Calu3 (cell line): ENCODE measurements at places on chromosomes 11 and 22.

DNA sequence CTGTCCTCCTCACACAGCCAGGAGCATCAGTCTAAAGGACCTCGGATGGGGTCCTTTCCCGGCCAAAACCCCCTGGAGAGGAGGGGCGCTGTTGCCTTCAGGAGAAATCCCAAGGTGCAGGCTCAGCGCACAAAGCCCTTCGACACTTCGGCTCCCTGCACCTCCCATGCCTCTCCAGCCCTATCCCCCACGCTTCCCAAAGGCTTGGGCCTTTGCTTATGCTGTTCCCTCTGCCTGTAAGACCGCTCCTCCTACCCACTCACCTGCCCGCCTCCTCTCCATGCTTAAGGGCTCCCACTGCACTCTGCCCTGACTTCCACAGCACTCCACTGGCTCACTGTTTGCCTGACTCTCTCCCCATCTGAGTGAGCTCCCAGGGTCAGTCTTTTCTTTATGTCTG, 13.5 kb downstream of the SLC15A3 start:
- H3K4me3 ChIP-seq, result no peak overlapping the region
- no peak overlapping the region for H3K27ac ChIP-seq
- peaks cover 12% of the 10 kb centered on the region for H3K4me1 ChIP-seq
- no peak for DNase-seq
- H3K36me3 ChIP-seq, result peaks cover 17% of the 10 kb centered on the region
- no peaks in the 10 kb centered on the region for H3K27me3 ChIP-seq

DNA sequence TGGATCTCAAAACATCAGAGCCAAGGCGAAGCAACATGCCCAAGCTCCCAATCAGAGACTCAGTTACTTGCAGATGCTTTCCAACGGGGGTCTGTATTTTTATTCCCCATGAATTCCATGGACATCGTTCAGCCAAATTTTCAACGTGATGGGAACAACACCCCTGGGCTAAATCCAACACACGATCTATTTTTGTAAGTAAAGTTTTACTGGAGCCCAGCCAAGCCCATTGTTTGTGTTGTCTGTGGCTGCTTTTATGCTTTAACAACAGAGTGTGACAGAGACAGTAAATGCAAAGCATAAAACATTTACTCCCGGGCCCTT, 33.7 kb downstream of the SLC5A1 start:
- DNase-seq, result no peak
- H3K4me3 ChIP-seq, result no peak overlapping the region
- peaks cover 3% of the 10 kb centered on the region for H3K36me3 ChIP-seq
- peaks cover 14% of the 10 kb centered on the region for H3K27me3 ChIP-seq
- H3K27ac ChIP-seq, result no peak overlapping the region

DNA sequence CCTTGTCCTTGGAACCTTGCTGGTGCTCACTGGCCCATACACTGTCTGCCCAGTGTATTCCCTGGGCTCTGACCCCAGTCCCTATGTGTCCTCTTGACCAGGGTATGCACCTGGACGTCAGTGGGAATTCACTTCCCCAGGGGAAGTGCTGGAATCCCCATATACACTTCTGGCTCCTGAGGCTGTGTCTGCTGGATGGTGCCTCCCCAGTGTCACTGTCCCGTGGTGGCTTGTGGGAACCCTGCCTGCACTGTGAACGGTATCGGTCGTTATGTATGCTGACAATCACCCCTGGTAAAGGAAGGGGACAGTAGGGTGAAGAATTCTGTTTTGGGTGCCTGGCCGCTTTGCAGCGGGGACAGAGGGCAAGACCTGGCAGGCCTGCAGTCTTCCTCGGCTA, 95.9 kb downstream of the RRM1 start:
- H3K4me1 ChIP-seq, result no peaks in the 10 kb centered on the region
- no peak overlapping the region for H3K4me3 ChIP-seq
- peaks cover 12% of the 10 kb centered on the region for H3K36me3 ChIP-seq
- H3K27ac ChIP-seq, result no peak overlapping the region

DNA sequence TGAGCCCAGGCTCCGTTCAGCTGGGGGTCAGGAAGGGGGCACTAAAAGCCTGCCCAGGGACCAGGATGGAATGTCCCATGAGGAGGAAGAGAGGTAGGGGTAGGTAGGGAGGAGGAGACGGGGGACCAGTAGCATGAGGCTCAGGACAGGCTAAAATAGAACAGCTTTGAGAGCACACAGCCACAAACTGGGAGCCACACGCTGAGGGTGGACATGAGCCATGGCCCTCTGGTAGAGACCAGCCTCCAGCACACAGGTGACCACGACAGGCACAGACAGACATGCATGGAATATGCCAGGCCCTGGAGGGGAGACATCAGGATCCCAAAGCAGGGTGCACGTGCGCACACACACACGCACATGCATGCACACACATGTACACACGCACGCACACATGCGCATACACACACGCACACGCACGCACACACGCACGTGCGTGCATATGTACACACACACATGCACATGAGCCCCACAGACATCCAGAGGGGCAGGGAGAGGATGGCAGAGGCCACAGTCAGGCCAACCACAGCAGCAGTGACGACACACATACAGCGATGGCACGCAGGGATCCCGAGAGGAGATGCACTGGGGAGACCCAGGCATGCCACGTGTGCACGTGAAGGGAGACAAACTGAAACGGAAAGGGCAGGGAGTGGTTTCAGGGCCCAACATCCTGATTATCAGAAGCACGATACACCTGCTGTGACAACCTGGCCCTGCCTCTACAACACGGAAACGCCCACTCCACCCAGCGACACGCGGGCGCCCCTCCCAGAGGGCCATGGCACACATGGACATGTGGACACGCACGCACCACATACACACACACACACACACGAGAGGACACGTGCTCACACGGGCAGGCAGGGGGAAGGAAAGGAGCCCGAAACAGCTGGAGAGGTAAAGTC, 25.7 kb downstream of the LRRC10B start:
- peaks cover 8% of the 10 kb centered on the region for H3K36me3 ChIP-seq
- no peak overlapping the region for H3K27ac ChIP-seq
- H3K4me3 ChIP-seq, result no peak overlapping the region
- DNase-seq, result no peak
- peaks cover 13% of the 10 kb centered on the region for H3K4me1 ChIP-seq
- peaks cover 53% of the 10 kb centered on the region for H3K27me3 ChIP-seq

DNA sequence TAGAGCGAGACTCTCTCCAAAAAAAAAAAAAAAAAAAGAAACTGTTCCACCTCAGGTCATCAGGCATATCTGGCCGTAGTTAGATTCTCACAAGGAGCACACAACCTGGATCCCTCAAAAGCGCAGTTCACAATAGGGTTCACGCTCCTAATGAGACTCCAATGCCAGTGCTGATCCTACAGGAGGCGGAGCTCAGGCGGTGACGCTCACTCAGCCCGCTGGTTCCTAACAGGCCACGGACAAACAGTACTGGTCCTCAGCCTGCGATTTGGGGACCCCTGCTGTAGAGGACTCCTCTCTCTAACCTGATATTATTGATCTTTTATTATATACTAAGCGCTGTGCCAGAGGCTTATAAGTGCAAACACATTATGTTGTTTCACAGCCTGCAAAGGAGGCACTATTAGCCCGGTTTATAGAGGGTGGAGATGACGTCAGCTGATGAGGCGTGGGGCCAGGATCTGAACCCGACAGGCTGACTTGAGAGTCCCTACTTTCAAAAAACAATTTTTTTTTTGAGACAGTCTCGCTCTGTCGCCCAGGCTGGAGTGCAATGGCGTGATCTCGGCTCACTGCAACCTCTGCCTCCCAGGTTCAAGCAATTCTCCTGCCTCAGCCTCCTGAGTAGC, 4.9 kb upstream of the MAFF start:
- H3K27me3 ChIP-seq, result no peaks in the 10 kb centered on the region
- peaks cover 12% of the 10 kb centered on the region for H3K36me3 ChIP-seq
- no peak overlapping the region for H3K27ac ChIP-seq
- H3K4me3 ChIP-seq, result no peak overlapping the region
- DNase-seq, result no peak

GRCh38 chr22:37647928-37648327, 8.5 kb downstream of the SH3BP1 start:
- H3K27me3 ChIP-seq, result no peaks in the 10 kb centered on the region
- no peaks in the 10 kb centered on the region for H3K4me1 ChIP-seq
- peaks cover 26% of the 10 kb centered on the region for H3K36me3 ChIP-seq
- no peak overlapping the region for H3K27ac ChIP-seq

GRCh38 chr22:37254867-37255233, 10.8 kb upstream of the RAC2 start:
- no peak for DNase-seq
- no peaks in the 10 kb centered on the region for H3K27me3 ChIP-seq
- no peak overlapping the region for H3K27ac ChIP-seq
- no peaks in the 10 kb centered on the region for H3K36me3 ChIP-seq

GRCh38 chr11:74443071-74443864, 24.1 kb downstream of the KCNE3 start:
- H3K4me3 ChIP-seq, result no peak overlapping the region
- H3K36me3 ChIP-seq, result no peaks in the 10 kb centered on the region
- peak; percentile 44 for DNase-seq
- no peaks in the 10 kb centered on the region for H3K27me3 ChIP-seq
- no peak overlapping the region for H3K27ac ChIP-seq
- H3K4me1 ChIP-seq, result peaks cover 10% of the 10 kb centered on the region

- H3K27ac ChIP-seq, result no peak overlapping the region
- H3K27me3 ChIP-seq, result peaks cover 37% of the 10 kb centered on the region
- DNase-seq, result no peak
- no peak overlapping the region for H3K4me3 ChIP-seq
- H3K36me3 ChIP-seq, result no peaks in the 10 kb centered on the region
These were observed 113.1 kb upstream of the TTC12 start for GRCh38 chr11:113201054-113201818.

DNA sequence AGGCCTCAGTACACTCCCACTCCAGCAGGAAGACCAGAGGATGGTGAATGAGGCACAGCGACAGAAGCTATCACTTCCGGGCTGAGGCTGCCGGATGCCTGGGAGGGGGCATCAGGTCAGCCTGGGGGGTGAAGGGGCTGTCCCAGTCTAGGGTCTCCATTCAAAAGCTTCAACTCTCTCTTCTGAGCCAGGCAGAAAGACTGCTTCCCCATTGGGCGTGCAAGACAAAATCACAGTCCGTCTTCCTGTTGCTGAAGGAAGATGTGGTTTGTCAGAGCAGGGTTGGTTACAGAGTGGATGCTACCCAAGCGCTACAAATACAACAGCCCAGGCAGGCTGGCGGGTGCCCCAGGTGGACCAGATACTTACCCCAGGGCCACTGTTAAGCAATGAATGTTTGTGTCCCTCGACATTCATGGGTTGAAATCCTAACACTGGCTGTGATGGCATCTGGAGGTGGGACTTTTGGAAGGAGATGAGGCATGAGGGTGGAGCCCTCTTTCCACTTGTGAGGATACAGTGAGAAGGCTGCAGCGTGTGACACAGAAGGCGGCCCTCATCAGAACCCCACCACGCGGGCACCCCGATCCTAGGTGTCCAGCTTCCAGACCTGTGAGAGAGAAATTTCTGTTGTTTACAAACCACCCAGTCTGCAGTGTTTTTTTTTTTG, 12.0 kb downstream of the UPK3A start:
- no peak for DNase-seq
- peaks cover 3% of the 10 kb centered on the region for H3K4me1 ChIP-seq
- no peak overlapping the region for H3K27ac ChIP-seq
- H3K27me3 ChIP-seq, result peaks cover 51% of the 10 kb centered on the region
- H3K4me3 ChIP-seq, result no peak overlapping the region

- H3K36me3 ChIP-seq, result peaks cover 30% of the 10 kb centered on the region
- no peak overlapping the region for H3K27ac ChIP-seq
- no peaks in the 10 kb centered on the region for H3K4me1 ChIP-seq
- H3K27me3 ChIP-seq, result no peaks in the 10 kb centered on the region
- H3K4me3 ChIP-seq, result no peak overlapping the region
These were observed 27.4 kb upstream of the ST14 start for GRCh38 chr11:130131961-130132850.

DNA sequence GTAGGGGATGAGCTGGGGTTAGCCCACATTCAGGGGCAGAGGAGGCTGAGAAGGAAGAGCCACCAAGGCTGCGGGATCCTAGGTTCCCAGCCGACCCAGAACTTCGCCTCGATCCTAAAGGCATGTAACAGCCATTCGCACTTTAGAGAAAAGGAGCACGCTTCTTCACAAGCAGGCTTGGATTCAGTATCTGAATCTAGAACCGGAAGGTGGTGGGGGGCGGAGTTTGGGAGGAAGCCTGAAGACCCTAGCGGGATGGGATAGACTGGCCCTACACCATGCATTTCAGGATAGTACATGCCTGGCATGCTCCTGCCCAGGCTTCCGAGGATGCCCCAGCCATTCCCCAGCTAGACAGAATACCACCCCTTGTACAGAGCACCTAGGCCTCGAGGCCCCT, 4.4 kb downstream of the SCARF2 start:
- no peak overlapping the region for H3K4me3 ChIP-seq
- no peak overlapping the region for H3K27ac ChIP-seq
- peaks cover 76% of the 10 kb centered on the region for H3K27me3 ChIP-seq
- peaks cover 16% of the 10 kb centered on the region for H3K36me3 ChIP-seq
- no peak for DNase-seq

- H3K27ac ChIP-seq, result peak overlapping the region; percentile 74
- H3K4me1 ChIP-seq, result peaks cover 33% of the 10 kb centered on the region
- no peaks in the 10 kb centered on the region for H3K27me3 ChIP-seq
- DNase-seq, result peak; percentile 26
These were observed 11.1 kb downstream of the HPS5 start for GRCh38 chr11:18310800-18311340.

- no peaks in the 10 kb centered on the region for H3K27me3 ChIP-seq
- H3K4me3 ChIP-seq, result no peak overlapping the region
- H3K4me1 ChIP-seq, result peaks cover 14% of the 10 kb centered on the region
- H3K27ac ChIP-seq, result no peak overlapping the region
- peaks cover 5% of the 10 kb centered on the region for H3K36me3 ChIP-seq
These were observed 53.5 kb downstream of the ENDOD1 start for GRCh38 chr11:95143106-95143681.

DNA sequence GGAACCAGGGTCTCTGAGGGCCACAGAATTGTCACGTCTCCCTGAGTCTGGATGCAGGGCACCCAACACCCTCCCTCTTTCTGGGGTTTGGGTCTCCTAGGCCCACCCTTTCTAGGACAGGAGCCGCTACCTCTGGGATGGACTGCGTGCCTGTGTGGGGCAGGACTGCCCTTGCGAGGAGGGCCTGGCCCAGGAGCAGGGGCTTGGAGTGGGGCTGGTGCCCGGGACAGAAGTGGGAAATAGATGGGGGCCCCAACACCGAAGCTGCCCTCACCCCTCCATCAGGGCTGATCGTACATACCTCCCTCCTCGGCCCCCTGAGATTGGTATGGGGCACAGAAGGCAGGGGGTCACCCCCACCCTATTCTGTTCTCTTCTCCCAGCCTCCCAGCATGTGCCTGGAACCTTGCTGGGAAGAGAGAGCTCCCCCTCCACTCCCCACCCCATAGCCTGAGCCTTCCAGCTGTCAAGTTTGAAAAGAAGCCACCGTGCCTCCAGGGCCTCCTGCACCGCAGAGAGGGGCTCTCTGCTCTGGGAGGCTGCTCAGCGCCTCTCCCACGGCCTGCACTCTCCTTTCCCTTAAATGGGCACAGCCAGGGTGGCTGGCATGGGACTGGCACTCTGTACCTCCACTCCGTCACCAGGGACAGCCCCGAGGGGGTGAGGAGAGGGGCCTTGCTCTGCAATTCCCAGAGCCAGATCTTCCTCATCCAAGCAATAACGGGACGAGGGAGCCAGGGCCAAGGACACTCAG, 1.8 kb downstream of the LRRC10B start:
- peaks cover 79% of the 10 kb centered on the region for H3K27me3 ChIP-seq
- H3K4me3 ChIP-seq, result no peak overlapping the region
- no peak for DNase-seq
- peaks cover 21% of the 10 kb centered on the region for H3K4me1 ChIP-seq
- H3K27ac ChIP-seq, result no peak overlapping the region
